ENCODE measurements at places on chromosomes 2 and 18.

DNA sequence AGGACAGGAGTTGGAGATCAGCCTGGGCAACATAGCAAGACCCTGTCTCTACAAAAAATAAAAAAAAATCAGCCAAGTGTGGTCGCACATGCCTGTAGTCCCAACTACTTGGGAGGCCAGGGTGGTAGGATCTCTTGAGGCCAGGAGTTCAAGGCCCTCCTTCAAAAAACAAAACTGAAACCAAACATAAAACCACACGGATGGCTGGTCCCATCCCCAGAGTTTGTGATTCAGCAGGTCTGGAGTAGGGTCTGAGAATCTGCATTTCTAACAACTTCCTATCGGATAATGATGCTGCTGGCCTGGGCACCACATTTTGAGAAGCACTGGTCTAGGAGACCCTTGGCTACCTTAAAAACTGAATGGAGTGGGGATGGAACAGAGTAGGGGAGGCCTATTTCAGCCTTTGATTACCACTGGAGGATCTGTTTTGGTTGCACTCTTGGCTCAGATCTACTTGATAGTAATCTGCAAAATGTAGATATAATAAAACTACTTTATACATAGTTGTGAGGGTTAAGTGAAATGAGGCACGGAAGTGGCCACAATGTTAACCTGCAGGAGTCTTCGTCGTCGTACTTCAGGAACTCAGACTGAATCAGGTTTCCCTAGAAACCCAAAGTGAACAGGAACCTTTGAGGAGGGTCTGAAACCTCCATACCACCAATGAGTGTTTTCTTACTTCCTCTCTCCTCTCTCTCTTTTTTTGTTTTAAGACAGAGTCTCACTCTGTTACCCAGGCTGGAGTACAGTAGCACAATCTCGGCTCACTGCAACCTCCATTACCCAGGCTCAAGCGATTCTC lies 25.5 kb upstream of the NFE2L2 start:
- no peak for DNase-seq

- no peak for DNase-seq
Measured at GRCh38 chr2:163715668-163716067, 20.1 kb downstream of the FIGN start.

DNA sequence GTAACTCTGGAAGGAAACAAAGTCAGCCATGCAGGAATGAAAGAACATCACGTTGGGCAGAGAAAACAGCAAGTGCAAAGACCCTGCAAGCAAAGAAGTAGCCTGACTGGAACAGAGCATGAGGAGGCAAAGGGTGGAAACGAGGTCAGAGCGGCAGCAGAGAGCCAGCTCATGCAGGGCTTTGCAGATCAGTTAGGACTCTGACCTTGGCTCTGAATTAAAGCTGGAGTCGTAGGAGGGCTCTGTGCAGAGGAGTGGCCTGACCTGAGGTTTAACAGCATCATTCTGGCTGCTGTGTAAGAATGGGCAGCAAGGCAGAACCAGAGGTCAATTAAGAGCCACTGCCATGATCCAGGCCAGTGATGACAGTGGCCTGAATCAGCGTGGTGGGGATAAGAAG lies 220.7 kb downstream of the PRKCE start:
- no peak for DNase-seq

GRCh38 chr2:59502981-59503380 lies 1050.5 kb downstream of the BCL11A start:
- DNase-seq = no peak

DNA sequence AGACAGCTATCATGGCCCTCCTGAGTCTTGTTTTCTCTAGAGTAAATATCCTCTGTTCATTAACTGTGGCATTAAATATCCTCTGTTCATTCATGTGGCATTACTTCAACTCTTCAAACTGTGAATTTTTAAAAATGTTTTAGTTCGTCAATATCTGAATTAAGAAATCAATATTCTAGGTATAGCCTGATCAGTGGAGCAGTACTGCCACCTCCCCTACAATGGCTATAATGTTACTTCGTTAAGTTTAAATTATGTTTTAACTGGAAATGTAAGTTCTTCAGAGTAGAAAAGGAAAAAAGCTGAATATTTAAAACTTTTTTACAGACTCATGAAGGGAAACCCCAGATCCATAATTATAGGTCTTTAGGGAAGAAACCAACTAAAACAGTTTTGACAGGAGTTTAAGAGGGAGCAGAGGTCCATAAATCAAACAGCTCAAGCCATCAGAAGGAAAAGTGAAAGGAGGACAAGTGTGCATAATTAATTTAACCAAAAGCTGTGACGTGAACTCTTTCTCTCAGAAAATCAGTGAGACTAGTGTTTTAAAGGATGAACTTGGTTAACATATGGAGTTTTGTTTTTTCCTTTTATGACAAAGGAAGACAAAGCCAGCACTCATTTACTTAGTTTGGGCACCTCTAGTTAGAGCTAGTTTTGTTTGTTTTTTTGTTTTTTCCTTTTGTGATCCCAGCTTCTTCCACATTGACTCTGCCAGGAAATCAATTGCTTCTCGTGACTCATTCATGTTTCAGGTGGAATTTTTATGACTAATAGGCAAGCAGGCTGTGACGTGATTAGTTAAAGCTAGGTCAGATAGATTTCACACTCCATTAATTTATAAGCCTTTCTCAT lies 44.9 kb downstream of the RBBP8 start:
- no peak for DNase-seq

DNA sequence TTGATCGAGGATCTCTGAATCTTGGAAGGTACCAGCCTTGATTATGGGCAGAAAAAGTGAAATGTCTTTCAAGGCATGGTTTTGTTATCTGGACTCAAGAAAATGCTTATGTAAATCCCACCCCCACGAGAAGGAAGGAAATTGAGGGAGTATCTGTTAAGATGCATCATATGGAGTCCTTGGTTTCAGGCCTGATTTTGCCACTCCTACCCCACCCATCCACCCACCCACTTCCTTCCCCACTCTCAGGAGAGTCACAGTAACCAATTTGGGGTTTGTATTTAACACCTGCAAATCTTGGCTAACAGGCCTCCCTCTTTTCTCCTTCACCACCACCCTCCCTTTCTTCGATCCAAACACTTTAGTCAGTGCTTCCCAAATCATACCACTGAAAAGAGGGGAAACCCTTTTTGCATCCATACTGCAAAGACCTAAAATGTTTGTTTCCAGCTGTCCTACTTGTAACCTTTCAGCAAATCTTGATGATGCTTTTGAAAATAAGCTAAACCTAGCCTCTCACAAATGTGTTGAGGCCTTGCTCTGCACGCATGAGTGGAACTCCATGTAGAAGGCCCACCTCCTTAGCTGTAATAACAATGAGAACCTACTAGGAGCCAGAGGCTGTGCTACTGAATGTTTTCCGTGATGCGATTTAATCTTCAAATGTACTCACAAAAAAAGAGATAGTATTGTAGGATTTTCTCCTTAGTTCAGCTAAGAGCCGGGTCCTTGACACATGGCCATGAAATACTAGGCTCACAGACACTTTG lies 34.8 kb downstream of the POU3F3 start:
- DNase-seq = no peak

- DNase-seq = no peak
Measured at GRCh38 chr2:60478660-60479059, 74.8 kb downstream of the BCL11A start.

- no peak for DNase-seq
Measured at GRCh38 chr18:33507019-33507418, 66.5 kb upstream of the CCDC178 start.

GRCh38 chr2:167954495-167954894 lies 292.9 kb downstream of the STK39 start:
- no peak for DNase-seq
